ENCODE measurements at places on chromosomes 6 and 20.

DNA sequence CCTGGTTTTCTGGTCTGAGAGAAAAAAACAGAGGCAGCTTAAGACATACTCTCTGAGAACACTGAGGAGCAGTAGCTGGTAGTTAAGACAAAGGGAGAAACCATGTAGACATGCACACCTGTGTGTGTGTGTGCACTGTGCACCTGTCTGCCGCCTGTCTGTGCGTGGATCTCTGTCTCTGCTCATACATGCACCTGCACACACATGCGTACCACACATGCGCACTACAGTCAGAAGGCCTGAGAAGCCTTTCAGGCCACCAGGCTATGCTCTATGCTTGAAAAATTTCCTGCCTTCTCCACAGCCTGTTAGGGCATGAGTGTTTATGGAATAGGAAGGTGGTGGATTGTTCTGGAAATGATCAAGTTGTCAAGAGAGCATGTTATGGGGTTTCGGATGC, 103.5 kb downstream of the CDH4 start:
- DNase-seq, result no peak

DNA sequence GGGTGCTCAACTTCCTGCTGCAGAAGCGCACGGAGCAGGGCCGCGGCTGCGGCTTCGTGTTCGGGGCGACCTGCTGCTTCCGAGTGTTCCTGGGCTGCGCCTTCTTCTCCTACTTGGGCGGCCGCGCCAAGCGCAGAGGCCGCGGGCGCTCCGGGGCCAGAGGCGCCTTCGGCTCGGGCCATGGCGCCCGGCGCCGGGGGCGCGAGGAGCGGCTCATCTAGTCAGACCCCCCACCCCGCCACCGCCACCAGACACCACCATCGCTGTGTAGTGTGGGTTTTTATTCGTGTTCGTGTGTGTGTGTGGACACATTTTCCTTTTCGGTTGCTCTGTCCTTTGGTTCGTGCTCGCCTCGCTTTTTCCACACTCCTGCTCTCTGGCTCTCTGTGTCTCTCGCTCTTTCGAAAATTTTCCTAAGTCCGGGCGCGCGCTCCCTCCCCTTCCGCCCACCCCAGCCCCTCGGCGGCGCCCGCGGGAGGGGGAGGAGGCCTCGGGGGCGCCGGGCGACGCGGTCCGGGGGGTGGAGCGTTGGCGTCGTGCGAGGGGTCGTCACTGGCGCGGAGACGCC, 38.1 kb downstream of the GNAS start:
- DNase-seq, result peak; percentile 67

DNA sequence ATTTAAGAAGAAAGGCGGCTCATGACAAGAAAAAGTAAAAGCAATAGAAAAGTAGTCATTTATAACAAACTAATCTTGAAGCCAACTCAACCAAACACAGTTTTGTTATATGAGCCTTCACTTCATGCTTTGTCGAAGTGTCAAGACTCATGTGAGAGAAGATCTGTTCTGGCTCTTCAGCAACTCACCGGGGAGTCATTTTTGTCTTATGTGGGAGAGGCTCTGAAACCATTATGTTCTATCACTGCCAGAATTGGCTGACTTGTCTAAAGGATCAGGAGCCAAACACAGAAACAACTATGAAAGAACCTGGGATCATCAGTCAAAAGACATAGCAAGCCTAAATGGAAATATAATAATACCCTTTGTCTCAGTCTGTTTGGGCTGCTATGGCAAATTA, 105.2 kb downstream of the CDK19 start:
- DNase-seq, result no peak

GRCh38 chr6:133743621-133744020, 145.3 kb upstream of the TCF21 start:
- no peak for DNase-seq

DNA sequence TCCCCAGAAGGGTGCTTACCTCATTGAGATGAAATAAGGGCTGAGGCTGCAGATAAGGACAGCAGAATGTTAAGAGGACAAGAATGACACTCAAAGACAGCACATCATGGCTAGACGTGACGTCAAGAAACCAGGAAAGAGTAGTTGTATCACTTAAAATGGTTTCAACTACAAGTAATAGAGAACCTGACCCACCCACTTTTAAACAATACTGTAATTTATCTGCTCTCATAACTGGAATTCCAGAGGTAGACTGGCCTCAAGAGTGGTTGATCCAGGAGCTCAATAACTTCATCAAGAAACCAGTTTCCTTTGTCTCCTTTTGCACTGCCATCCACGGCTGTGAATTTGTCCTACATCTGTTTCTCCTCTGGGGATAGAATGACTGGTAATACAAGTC, 187.1 kb downstream of the EYA4 start:
- DNase-seq, result no peak

GRCh38 chr20:36421641-36422040, 115.5 kb downstream of the DLGAP4 start:
- DNase-seq, result no peak

GRCh38 chr6:85640821-85641220, 1.9 kb downstream of the SYNCRIP start:
- no peak for DNase-seq

DNA sequence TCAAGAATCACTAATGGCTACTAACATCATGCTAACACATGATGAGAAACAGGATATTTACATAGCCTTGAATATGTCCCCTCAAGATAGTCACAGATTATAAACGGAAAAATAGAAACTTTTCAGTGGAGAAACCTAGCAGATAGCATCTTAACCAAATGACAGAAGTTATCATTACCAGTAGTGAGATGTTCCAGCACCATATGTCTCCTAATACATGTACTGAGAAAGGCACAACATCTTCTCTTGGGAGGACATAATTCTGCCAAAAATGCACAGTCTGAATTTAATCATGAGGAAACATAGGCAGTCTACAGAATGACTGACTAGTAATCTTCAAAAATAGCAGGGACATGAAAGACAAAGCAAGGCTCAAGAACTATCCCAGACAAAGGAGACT, 19.9 kb upstream of the PRIM2 start:
- no peak for DNase-seq

- DNase-seq, result no peak
Observed at GRCh38 chr6:75397656-75398465, 95.7 kb downstream of the FILIP1 start.

- DNase-seq, result no peak
Observed at GRCh38 chr6:134795691-134796090, 154.2 kb downstream of the ALDH8A1 start.

GRCh38 chr6:169177516-169178166, 76.0 kb downstream of the THBS2 start:
- DNase-seq, result no peak

GRCh38 chr6:25402125-25402524, 123.0 kb downstream of the CARMIL1 start:
- no peak for DNase-seq

GRCh38 chr6:97052152-97052787, 127.7 kb downstream of the KLHL32 start:
- DNase-seq, result no peak

GRCh38 chr20:25274481-25274880, 26.6 kb downstream of the PYGB start:
- no peak for DNase-seq

DNA sequence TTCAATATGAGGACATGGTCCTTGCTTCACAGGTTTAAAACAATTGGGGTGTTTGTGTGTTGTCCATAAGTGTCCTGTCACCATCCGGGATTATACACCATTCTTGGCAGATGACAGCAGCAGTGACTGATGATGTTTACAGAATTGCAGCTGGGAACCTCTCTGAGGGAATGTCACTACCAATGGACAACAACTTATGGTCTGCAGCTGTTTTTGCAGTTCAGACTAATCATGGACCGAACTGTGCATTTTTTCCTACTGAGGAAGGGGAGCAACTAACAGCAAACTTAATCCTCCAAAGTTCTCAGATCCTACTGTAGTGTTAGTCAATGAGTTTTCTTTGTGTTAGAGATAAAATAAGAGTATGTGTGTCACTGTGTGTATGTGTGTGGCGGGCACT, 26.0 kb downstream of the FAM229B start:
- DNase-seq, result no peak

DNA sequence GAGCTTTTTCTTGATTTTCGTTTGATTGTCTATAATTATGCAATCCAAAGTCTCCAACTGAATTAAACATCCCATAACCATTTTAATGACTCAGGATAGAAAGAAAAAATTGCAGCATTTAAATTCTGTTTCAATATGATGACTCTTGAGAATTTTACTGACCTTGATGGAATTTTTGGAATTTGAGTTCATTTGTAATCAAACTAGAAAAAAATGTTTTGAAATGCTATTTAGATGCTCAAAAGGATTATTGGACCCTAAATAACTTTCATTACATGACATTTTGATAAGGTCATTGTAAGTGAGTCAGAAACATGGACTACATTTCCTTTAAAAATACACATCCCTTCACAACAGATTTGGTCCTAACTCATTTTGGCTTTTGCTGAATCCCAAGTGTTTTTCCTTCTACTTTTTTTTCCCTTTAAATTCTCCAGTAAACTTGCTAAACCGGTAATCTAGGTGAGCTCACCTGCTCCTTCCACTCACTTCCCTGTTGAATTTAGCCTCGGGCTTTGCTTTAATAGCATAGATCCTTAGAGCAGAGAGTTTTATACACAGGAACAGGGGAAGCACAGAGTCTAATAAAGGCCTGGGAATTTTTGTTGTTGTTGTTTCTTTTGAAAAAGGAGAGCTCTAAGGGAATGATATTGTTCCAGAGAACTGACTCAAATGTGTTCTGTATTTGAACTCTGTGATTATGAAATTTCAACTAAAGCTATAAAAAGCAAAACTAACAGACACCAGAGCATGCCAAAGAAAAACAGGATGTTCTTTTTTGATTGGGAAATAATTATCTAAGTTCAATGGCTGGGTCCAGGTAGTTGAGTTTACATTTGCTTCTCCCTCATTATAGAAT, 1088.2 kb upstream of the CITED2 start:
- DNase-seq, result no peak

DNA sequence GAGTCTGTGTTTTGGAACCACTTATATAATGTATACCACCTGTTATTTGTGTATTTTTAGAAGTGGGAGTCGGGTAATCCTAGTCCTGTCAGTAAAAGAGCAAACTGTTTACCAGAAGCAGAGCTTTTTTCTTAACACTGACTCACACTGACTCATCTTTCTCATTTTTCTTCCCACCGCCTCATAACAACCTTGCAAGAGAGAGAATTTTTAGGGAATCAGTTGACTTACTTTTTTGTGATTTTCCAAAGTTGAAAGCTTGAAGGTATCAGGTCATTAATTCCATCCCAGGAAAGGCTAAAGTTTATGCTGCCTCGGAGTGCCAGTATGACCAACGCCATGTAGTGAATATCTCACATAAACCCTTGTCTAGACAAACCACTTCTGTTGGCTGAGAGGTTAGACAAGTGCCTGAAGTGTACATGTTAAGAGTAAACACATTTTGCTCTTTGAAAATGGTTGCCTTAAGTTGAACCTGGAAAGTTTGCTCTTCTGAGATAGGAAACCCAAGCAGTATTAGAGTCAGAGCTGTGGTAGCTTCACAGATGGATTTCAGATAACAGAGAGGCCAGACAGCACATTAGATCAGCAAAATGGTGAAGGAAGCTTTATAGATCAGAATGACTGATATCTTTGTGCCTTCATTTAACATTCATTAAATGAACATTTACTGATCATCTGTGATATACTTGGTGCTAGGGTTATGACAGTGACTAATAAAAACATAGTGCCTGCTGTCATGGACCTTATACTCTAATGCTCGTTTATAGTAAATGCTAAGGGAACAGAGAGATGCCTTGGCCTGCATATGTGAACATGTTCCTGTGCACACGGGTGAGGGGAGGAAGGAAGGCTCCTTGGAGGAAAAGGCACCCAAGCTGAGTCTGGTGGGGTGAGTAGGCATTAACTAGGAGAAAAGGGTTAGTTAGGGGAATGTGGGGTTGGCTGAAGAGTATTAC, 29.1 kb upstream of the PKIG start:
- DNase-seq, result no peak

GRCh38 chr6:107532706-107533105, 42.8 kb downstream of the SOBP start:
- no peak for DNase-seq

DNA sequence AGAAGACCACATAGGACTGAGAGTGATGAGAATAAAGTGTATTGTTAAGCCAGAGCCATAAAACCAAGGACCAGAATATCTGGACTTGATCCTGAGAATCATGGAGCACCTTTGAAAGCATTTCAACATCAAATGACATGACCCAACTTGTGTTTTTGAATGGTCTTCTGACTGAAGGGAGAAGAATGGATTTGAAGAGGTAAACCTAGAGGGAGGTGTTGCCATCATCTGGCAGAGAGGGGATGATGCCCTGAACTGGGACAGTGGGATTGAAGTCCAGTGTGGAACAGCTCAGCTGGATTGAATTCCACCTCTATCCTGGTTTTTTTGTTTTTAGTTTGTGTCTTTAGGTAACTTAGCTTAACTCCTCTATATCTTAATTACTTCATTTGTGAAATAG, 570.0 kb downstream of the TBC1D32 start:
- DNase-seq, result no peak

DNA sequence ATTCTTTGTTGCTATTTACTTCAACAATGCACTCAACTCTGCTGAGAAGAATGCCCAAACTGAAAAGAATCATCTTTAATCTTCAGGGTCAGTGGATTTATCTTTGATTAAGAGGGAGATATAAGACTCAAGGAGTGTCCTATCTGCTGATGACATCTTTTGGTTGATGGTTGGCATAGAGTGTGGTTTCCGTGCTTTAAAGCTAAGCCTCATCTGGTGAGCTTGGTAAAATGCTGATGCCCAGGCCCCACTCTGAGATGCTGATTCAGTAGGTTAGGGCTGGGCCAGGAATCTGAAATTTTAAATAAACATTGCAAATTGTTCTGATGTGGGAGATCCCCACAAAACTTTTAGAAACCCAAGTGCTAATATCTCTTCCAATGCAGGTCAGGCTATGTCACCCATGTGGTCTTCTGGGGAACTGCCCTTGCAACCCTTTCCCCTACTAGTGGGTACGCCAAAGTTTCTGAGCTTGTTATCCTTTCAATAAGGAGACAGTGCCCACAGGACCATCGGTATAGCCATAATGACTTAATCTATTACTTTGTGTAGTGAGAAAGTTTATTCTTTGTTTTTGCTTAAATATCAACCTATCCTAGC, 68.5 kb upstream of the ARMH2 start:
- no peak for DNase-seq

DNA sequence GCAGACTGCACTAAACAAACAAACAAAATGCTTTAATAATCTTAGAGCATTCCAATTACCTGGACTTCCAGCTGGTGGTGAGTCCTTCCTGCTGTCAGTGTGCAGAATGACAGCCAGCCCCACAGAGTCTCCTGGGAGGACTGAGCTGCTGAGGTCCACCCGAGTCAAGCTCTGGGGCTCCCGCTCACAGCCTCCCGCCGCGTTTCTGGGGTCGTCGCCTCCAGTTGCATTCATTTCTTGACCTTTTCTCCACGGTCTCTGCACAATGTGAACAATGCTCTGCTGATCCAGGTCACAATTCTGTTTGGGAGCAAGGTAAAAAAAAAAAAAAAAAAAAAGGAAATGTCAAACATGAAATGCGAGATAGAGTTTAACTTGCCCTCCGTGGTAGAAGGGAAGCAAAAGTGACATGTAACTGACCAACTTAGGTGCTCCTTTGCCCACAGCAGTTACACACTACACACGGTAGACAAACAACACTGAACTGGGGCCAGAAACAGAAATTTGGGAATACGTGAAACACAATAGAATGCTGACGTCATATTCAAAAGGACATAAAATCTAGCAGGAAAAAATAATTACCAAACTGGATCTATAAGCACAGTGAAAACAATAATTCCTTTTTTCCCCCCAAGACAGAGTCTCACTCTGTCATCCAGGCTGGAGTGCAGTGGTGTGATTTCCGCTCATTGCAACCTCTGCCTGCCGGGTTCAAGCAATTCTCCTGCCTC, 464.9 kb downstream of the PRKN start:
- no peak for DNase-seq
